Astrocyte (in vitro differentiated cells and primary cell): ENCODE measurements at places on chromosomes 4 and X. TPM values are rescaled to one million over a fixed set of nuclear protein-coding genes. Genes with fewer than 3 reads are reported as not detected.

- no peak for DNase-seq
These were observed 38.2 kb downstream of the SPIN2B start for GRCh38 chrX:57083143-57083542.

- no peak for DNase-seq
These were observed 510.9 kb downstream of the ANKRD50 start for GRCh38 chr4:124201636-124202035.

GRCh38 chr4:158166701-158167100, 6.1 kb downstream of the GASK1B start:
- DNase-seq = no peak

GRCh38 chrX:135974279-135974856, 580 bp upstream of the MMGT1 start:
- DNase-seq = peak; percentile 22

GYG2 gene
- 15.5 and 16.3 TPM in 2 replicates for total RNA-seq

SERPINA7 gene
- not detected in 2 replicates for total RNA-seq
